ENCODE measurements at places on chromosomes 5 and 9. TPM values are rescaled to one million over a fixed set of nuclear protein-coding genes. Genes with fewer than 3 reads are reported as not detected.

The LCN9 gene
- not detected for total RNA-seq

GRCh38 chr9:97737429-97737828 is 40.3 kb upstream of the XPA start:
- no peak for DNase-seq

DNA sequence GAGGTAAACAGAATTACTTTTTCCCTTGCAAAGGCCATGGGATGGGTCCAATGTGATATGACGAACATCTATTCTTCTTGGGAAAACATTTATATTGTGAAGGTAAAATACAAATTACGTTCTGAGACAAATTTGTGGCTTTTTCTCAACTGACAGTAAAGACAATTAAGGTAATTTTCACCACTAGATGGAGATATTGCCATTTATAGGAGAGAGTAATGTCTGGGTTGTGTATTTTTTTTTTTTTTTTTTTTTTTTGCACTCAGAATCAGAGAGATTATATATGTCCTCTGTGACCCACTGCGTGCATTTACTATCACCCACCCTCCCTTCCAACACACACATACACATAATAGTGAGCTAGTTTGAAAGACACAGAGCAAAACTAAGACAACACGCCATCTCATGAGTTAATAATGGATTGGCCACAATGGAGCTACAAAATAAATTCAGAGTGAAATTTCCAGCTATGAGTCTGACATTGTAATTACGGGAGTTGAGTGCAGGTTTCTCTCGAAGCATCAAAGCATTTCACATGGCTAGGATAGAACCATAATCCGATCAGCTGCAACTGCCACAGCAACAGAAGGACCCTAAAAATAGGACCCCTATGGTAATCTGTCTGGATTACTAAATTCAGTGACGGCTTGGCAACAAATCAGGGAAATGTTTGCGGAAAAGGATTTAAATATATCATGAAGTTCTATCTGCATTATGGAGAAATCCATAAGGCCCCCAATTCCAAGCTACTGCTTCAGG is 49.2 kb downstream of the ANXA1 start:
- no peak for DNase-seq

DNA sequence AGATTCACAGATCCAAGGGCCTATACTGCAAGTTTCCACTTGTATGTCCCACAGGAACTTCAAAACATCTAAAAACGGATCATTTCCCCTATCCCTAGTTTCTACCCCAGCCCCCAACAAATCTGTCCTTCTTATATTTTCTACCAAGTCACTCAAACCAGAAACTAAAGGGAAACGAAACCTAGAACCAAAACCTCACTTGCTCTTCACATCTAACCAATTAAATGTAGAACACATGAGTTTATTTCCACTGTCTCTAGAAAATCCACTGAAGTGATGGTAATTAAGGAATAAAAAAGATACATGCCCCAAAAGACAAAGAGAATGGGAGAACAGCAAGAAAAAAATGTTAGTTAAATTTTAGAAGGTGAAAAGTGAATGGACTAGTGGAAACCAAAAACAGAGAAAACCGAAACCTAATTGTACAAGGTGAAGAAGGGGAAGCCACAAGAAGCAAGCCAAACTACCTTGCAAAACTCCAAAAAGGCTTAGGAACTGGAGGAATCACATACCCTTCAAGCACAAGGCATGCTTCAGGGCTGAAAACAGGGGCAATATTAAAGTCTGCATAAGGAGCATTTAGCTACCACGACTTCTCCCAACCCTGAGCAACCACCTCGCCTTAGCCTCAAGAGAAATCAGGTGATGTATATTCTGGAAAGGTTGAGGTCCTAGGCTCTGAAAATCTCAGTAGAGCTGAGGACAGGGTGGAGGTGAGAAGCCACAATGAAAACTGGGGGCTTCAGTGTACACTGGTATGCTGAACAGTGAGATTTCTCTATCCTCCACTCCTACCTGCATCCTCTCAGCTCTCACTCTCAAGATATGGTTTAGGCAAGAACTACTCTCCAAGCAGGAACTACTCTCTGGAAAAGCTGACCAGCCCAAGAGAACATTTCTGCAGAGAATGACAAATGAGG is 11.1 kb downstream of the SMU1 start:
- no peak for DNase-seq

Measured in osteoblast (primary cell).